ENCODE measurements at places on chromosomes 16 and 17. TPM values are rescaled to one million over a fixed set of nuclear protein-coding genes. Genes with fewer than 3 reads are reported as not detected.
A peak's percentile ranks its signal among the peaks of the same experiment; 100 is the strongest.

IGSF6 gene
- total RNA-seq, result 5.8 TPM

KRT27 gene
- total RNA-seq, result not detected

- peak; percentile 60 for DNase-seq
Observed at GRCh38 chr17:64320613-64321553, 57.8 kb upstream of the TEX2 start.

GRCh38 chr16:53202398-53202797 lies 147.6 kb downstream of the CHD9 start:
- DNase-seq, result no peak

GRCh38 chr16:26267641-26268040 lies 575.9 kb downstream of the HS3ST4 start:
- no peak for DNase-seq

GRCh38 chr16:79318143-79318899 lies 282.2 kb downstream of the MAF start:
- DNase-seq, result no peak

- peak; percentile 45 for DNase-seq
Observed at GRCh38 chr17:76369804-76370203, 14.6 kb upstream of the SPHK1 start.

- DNase-seq, result no peak
Observed at GRCh38 chr17:75005291-75005690, 7.2 kb upstream of the MRPL58 start.

DNA sequence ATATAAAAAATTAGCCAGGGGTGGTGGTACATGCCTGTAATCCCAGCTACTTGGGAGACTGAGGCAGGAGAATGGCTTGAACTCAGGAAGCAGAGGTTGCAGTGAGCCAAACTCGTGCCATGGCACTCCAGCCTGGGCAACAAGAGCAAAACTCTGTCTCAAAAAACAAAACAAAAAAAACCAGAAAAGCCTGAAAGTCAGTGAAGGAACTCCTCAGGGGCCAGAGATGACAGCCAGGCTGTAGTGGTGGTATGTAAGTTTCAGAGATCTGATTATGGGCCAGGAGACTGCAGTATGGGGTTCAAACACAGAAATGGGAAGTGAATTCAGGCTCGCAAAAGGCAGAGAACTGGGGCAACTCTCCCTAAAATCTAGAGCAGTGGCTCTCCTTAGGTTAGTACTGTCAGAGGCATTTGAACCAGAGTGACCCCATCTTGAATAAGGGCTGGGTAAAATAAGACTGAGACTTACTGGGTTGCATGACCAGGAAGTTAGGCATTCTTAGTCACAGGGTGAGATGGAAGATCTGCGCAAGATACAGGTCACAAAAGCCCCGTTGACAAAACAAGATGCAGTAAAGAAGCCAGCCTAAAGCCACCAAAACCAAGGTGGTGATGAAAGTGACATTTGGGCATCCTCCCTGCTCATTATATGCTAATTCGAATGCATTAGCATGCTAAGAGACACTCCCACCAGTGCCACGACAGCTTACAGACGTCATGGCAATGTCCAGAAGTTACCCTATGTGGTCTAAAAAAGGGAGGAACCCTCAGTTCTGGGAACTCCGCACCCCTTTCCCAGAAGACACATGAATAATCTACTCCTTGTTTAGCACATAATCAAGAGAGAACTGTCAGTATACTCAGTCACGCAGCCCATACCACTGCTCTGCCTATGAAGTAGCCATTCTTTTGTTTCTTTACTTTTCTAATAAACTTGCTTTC lies 120.2 kb upstream of the XYLT1 start:
- no peak for DNase-seq

GRCh38 chr16:25005445-25006306 lies 9.5 kb downstream of the ARHGAP17 start:
- DNase-seq, result no peak

DNA sequence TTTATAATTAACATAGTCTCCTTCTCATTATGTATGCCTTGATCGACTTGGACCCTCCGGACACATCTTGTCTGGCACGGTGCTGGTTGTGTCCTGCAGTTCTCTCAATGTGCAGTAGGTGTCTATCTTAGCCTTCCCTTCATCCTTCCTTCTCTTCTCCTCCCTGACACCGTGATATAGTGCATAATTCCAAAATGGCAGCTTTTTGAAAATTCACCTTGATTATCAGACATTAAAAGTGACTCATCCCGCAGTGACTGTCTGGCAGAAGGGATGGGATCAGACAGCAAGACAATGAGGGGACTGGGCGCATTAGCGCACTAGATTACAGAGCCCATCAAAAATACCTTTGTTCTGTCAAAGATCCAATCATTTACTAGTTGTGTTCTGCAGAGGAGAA lies 70.0 kb upstream of the PMFBP1 start:
- DNase-seq, result peak; percentile 21

DNA sequence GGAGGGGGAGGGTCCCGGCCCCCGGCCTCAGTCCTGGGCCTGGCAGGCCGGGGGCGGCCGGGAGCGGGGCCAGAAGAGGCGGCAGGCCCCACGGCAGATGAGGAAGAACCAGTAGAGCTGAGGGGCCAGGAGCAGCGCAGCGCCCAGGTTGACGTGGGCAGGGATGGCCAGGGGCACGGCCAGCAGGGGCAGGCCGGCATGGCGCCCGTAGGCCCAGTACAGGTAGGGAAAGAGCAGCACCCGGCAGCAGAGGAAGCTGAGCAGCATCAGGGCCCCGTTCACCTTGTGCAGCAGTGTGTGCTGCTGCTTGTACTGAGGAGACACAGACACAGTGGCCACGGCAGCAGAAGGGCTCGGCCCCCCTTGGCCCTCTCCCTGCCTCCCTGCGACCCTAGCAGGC lies 2.2 kb downstream of the C16orf92 start:
- DNase-seq, result no peak
